ENCODE measurements at places on chromosomes 4 and X.

DNA sequence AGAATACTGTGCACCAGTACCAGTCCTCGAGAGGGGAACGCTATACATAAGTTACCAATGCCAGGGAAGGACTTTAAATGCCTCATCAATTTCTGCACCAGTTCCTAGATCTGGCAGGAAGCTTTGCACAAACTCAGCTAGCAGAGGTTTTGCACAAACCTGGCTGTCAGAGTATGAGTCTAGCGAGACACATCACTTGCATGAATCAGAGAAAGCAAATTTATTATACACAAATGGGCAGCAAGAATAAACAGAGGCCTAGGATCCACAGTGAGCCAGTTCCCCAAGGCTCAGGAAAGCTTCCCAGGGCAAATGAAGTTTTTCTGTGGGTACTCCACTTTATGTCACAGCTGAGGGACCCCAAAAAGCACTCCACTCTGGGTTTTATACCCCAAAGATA lies 523.5 kb downstream of the CFAP47 start:
- no peak for DNase-seq

GRCh38 chr4:105715692-105716278 lies 7.2 kb downstream of the GSTCD start:
- no peak for DNase-seq

- peak; percentile 38 for DNase-seq
These were observed 2.0 kb upstream of the ZNF185 start for GRCh38 chrX:152895724-152896420.

DNA sequence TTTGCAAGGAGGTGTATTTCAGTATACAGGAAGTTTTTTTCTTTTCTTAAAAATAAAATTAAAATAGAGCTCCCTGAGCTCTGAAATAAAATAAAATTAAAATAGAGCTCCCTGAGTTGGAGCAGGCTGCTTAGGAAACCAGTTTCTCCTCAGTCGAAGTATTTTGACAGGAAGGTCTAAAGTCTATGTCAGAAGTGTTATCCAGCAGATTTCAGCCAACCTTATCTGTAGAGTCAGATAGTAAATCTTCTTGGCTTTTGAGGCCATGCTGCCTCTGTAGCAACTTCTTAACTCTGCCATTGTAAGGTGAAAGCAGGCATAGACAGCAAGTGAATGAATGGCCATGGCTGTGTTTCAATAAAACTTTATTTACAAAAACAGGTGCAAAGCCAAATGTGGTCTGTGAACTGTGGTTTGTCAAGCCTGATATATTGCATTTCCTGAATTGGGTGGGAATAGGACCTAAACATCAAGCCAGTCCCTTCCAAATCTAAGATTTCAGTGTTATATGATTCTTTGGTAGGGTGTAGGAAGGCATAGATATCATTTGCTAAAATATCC lies 9.5 kb upstream of the KLKB1 start:
- no peak for DNase-seq

DNA sequence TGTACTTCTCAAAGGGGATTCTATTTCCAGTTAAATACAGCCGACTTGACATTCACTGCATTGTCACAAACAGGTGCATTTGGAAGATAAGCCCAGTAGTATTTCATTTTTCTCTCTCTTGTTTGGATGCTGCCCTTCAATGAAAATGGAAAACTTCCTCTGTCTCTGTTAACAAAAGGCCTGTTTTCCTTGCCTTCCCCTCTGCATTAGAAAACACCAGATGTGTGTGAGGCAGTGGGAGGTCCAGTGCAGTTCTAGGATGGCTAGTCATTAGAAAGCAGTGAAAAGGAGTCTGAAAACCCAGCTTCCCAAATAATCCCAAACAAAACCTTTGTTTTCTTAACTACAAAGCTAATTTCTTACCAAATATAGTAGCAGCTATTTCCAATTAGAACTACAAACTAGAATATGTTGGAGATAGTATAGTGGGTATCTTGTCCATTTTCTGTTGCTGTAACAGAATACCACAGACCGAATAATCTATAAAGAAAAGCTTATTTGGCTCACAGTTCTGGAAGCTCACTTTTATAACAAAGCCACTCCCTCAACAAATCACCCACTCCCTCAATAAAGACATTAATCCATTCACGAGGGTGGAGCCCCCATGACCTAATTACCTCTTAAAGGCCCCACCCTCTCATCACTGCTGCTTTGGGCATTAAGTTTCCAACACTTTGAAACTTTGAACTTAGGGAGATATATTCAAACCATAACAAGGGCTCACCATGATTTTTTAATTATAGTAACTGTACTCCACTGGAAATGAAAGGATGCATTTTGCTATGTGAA lies 452.1 kb upstream of the RPS6KA3 start:
- DNase-seq: no peak

- DNase-seq: no peak
These were observed 13.7 kb downstream of the CTAG1A start for GRCh38 chrX:154598656-154599055.

- no peak for DNase-seq
These were observed 52.5 kb downstream of the PF4 start for GRCh38 chr4:73929278-73929677.

GRCh38 chr4:82785611-82786400 lies 12.8 kb downstream of the SCD5 start:
- DNase-seq: peak; percentile 75

DNA sequence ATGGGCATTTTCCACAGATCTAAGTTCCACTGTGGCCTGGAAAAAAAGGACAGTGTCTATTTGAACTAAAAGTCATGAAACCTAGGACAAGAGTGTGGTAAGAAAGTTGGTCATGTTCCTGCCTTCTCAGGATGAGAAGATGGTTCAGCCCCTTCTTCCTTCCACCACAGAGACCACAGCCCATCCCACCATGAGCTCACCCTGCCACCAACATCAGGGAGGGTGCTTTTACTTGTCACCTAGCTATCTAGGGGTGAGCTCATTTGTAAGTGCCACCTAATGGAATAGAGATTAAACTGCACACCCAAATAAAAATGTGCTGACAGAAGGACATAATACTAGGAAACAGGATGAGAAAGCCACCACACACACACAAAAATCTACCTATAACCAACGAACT lies 235.9 kb downstream of the SPIN4 start:
- DNase-seq: no peak

GRCh38 chrX:26851981-26852380 lies 611.2 kb downstream of the PPP4R3C start:
- no peak for DNase-seq

- DNase-seq: no peak
These were observed 114.4 kb downstream of the WDFY3 start for GRCh38 chr4:84852081-84852480.

DNA sequence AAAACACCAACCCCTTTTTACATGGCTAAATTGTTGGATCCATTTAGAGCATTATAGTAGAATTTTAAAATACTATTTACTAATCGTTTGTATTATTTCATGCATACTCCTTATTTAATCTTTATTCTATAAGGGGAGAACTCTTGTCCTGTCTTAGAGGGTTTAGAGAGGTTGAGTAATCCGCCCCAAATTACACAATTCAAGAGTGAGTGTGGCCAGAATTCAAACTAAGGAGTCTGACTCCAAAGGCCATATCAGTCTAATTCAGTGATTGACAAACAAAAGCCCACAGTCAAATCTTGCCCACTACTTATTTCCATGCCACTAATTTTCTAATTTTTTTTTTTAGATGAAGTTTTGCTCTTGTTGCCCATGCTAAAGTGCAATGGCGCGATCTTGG lies 33.7 kb upstream of the NEIL3 start:
- no peak for DNase-seq

- DNase-seq: no peak
These were observed 9.5 kb downstream of the USP11 start for GRCh38 chrX:47242321-47242720.

- DNase-seq: no peak
These were observed 209.8 kb downstream of the MGST2 start for GRCh38 chr4:139875411-139875825.

GRCh38 chrX:148672517-148672916 lies 172.1 kb downstream of the AFF2 start:
- no peak for DNase-seq

DNA sequence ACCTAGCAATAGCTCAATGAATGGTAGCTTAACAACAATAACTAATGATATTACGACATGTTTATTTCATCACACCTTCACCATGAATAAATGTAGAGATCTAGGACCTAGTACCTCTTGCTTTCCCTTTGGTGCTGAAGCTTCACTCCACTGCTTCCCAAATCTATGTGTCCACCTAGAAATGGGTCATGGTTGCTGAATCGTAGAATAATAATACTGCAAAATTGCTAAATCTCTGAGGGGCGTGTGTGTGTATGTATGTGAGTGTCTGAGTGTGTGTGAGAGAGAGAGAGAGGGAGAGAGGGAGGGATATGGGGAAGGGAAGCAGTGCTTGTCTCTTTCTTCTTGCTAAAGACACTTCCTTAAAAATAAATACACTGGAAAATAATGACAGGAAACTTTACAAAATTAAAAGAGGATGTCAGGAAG lies 109.3 kb upstream of the BMP2K start:
- no peak for DNase-seq

- no peak for DNase-seq
These were observed 665 bp upstream of the LRPAP1 start for GRCh38 chr4:3532751-3533422.

DNA sequence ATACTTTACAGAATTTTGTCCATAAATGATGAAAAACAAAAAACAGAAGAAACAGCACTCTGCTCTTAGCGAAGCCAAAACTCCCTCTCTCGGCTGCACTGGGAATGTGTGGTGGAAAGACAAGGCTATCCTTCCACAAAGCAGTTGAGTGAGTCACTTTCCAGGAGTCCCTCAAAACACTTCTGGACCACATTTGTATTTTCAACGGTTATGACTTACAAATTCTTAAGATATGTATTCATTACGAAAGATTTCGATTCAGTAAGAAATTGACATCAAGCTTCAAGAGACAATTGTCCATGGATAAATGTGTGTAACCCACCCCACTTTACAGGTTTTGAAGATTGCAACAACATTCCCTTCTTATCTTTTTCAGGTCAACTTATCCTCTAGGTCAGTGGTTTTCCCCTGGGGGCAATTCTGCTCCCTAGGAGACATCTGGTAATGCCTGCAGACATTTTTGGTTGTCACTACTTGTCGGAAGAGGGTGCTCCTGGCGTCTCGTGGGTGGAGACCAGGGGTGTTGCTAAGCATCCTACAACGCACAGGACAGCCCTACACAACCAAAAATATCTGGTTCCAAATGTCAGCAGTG lies 66.7 kb upstream of the MTNR1A start:
- peak; percentile 74 for DNase-seq

DNA sequence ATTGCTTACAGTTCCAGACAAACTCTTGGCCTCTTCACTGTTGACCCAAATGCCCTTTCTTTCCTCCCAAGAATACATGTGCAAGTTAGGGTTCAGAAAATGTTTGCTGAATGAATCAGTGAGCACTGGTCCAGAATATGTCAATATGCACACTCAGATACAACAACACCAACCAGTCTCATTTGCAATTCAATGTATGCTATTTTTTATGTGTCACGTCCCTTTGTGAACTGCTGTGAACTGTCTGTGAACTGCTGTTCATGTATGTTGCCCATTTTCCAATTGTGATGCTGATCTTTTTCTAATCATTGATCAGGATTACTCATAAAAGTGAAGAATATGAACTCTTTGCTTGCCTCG lies 17.8 kb downstream of the GAB3 start:
- DNase-seq: no peak

GRCh38 chr4:74473155-74473811 lies 28.3 kb downstream of the AREG start:
- peak; percentile 37 for DNase-seq

DNA sequence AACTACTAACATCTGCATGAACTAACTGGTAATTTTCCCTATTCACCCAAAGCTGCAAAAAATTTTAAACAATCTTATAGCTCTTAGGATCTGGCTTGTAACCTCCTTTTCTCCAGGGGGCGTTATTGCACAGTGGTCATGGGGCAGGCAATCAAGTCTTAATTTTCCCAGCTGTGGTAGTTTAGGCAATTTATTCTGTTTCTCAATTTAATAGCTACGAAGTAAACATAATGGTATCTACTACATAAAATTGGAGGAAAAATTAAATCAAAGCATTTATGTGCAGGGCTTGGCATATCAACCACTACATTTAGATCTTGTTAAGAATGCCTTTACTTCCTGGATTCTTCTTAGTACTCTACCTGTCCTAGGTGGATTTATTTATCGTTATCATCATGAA lies 137.4 kb upstream of the GUCY1A1 start:
- DNase-seq: peak; percentile 13

- DNase-seq: peak; percentile 9
These were observed 15.2 kb downstream of the HSD17B11 start for GRCh38 chr4:87375719-87376291.

DNA sequence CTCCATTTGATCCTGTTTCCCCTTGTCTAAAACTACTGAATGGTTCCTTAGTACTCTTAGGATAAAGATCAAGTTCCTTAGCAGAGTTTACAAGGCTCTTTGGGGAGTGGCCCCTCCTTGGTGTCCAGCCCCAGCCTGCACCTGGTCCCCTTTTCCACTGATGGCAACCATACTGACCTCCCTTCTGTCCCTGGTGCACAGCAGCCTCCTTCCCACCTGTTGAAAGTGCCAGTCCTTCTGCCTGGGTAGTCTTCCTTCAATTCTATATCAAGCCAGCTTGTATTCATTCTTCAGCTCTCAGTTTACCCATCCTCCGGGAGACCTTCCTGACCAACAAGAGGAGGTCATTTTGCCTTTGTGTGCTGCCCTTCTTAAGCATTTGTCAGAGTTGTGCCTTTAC lies 30.4 kb upstream of the NMU start:
- no peak for DNase-seq

GRCh38 chr4:109735566-109736365 lies 5.9 kb upstream of the PLA2G12A start:
- DNase-seq: no peak

DNA sequence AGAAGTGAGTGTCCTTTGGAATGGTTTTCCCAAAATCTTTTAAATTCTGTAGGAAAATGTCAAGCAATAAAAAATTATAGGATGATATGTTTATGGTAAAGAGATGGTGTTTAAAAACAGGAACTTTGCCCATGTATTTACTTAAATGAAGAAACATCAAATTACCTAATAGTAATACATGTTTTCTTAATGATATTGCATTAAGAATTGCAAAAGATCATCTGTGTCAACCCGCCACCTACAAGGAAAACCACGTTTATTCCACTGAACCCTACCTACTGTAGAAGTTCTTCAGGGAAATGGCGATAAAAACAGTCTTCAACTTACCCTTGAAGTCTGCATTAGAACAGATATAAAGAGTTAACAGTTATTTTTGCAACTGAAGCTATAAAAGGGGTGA lies 67.2 kb upstream of the NDP start:
- no peak for DNase-seq

- peak; percentile 45 for DNase-seq
These were observed 7.4 kb downstream of the HNRNPH2 start for GRCh38 chrX:101415180-101416145.

GRCh38 chr4:4387531-4388310 lies 819 bp downstream of the NSG1 start:
- DNase-seq: no peak

GRCh38 chr4:66943112-66943511 lies 602.2 kb downstream of the CENPC start:
- no peak for DNase-seq

- no peak for DNase-seq
These were observed 255.3 kb downstream of the BCOR start for GRCh38 chrX:39842281-39842973.

GRCh38 chr4:76219299-76220055 lies 5.9 kb upstream of the SCARB2 start:
- DNase-seq: no peak

GRCh38 chrX:11397680-11398079 lies 104.5 kb downstream of the AMELX start:
- no peak for DNase-seq

All from Daoy (cell line).